ENCODE measurements at places on chromosomes 6 and 20.
A peak's percentile ranks its signal among the peaks of the same experiment; 100 is the strongest.

DNA sequence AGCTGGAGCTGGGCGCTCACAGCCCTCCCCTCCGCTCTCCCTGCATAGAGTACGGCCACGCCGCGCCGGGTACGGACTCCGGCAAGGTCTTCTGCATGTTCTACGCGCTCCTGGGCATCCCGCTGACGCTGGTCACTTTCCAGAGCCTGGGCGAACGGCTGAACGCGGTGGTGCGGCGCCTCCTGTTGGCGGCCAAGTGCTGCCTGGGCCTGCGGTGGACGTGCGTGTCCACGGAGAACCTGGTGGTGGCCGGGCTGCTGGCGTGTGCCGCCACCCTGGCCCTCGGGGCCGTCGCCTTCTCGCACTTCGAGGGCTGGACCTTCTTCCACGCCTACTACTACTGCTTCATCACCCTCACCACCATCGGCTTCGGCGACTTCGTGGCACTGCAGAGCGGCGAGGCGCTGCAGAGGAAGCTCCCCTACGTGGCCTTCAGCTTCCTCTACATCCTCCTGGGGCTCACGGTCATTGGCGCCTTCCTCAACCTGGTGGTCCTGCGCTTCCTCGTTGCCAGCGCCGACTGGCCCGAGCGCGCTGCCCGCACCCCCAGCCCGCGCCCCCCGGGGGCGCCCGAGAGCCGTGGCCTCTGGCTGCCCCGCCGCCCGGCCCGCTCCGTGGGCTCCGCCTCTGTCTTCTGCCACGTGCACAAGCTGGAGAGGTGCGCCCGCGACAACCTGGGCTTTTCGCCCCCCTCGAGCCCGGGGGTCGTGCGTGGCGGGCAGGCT is 4.6 kb downstream of the KCNK15 start:
- DNase-seq, result no peak

DNA sequence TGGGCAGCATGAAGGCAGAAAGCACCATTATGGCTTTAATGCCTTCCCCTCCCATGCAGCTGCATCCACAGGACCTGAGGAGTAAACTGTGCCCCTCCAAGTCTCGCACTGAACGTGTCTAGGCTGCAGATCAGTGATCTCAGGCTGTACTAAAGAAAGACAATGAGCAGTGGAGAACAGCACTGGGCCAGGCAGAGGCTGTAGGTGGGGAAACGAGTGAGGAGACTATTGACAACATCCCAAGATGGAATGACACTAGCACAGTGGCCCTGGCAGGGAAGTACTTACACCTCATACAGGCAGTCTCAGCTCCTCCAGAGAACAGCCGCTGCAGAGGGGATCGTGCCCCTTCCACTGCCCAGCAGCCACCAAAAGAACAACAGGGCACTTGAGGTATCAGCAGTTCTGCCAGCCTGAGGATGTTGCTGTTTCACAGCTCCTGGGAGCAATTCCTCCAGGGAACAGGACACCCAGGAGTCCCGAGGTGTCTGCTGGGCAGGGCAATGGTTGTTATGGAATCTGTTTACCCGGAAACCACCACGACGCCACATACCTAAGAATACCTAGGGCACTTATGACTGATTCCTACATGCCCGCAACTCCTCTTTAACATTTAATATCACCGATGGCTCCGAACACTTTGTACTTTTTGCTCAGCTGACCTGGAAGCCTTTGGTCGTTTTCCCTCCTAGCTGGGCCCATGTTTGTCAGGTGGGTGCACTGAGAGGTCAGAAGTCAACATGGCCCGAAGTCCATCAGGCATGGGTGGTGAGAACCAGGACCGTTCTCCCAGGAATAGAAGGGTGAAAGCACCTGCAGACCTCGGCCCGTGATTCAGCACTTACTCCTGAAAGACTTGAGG is 79.1 kb downstream of the SLC22A23 start:
- DNase-seq, result no peak

DNA sequence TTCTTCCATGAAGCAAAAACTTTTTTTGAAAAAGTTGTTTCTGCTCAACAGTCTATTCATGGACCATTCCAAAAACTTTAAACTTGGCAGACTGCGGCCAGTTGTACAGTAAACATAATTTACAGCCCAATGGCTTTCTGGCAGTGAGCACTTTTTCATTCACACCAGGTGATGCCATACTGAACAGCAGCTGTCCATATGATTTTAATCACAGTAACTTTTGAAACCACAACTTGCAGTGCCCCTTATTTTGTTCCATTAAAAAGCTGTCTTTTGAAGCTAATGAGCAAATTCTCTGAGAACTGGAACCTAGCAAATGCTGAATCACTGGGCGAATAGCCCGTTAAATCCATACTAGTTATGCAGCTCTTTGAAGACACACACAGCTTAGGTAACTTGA is 576.6 kb downstream of the PTPRT start:
- DNase-seq, result no peak

DNA sequence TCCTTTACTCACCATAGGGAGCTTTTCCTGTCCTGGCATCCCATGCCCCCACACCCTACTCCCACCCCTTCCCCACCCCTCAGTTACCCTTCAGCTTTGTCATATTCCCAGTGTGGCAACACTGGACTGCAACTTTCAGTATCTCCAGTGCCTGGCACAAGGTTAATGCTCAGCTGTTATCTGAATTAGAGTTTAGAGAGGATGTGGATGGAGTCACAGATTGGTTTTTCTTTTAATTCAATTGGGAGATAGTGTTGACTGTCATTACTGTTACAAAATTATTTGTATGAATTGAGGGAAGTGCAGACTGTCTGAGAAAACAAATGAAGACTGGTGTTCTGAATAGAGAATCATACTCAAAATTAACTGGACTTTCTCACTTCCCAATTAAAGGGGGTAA is 89.9 kb downstream of the TULP4 start:
- DNase-seq, result no peak

DNA sequence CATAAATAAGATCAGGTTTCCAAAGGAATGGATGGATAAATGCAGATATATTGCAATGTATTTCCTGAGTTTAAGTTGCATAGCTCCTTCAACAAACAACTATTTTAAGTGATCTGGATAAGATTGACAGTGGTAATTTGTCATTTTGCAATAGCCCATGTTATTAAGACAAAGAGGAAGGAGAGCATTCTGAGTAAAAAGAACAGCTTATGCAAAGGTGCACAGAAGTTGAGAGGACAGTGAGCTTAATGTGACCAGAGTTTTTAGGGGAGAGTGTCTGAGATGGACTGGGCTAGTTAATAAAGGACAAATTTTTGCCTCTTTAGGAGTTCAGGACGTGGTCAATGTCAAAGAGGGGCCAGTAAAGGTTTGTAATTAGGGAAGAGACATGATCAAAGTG is 48.8 kb upstream of the FBXO30 start:
- no peak for DNase-seq

GRCh38 chr6:107793191-107793590 is 30.9 kb downstream of the SCML4 start:
- no peak for DNase-seq

GRCh38 chr6:143136647-143137046 is 76.0 kb downstream of the AIG1 start:
- DNase-seq, result no peak

GRCh38 chr20:59525500-59526241 is 78.7 kb upstream of the PHACTR3 start:
- peak; percentile 68 for DNase-seq

DNA sequence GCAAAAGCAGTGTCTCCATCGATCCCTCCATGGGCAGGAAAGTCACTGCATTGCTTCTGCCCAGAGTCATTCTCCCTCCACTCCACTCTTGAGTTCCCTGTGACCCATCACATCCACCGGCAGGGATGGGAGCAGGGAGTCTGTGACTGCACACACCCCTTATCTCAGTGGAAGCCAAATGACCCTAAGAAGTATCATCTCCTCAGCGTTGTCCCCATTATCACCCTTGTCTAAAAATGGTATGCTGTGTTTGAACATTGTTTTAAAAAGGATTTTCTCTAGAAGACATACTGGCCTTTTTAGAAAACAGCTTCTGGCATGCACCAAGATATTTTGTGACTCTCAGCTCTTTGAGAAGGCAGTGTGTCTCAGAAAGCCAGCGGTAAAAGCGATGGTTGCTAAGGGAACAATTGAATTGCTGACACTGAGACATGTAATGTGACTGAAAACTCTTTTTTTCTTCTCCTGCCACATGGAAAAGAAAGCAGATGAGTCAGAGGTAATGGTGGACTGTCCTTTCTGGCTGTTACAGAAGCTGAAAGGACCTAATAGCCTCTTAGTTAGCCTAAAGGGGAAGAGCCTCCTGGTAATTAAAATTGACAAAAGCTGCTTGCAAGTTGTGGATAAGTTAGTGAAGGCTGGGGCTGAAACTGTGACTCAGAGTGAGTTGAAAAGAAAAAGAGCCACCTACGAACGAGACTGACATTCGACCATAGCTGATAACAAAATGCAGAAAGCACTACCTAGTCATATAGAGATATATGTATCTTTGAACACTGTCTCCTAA is 120.5 kb downstream of the MAP3K7 start:
- DNase-seq, result no peak

- DNase-seq, result no peak
Measured at GRCh38 chr20:33482581-33482980, 7.3 kb upstream of the CBFA2T2 start.

GRCh38 chr20:4026093-4026601 is 10.8 kb upstream of the RNF24 start:
- no peak for DNase-seq

- no peak for DNase-seq
Measured at GRCh38 chr6:22980446-22980845, 411.1 kb downstream of the HDGFL1 start.

DNA sequence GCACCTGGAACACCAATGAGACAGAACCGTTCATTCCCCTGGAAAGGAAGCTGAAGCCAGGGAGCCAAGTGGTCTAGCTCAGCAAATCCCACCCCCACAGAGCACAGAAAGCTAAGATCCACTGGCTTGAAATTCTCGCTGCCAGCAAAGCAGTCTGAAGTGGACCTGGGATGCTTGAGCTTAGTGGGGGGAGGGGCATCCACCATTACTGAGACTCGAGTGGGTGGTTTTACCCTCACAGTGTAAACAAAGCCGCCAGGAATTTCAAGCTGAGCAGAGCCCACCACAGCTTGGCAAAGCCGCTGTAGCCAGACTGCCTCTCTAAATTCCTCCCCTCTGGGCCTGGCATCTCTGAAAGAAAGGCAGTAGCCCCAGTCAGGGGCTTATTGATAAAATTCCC is 53.1 kb downstream of the KIF16B start:
- DNase-seq, result no peak

DNA sequence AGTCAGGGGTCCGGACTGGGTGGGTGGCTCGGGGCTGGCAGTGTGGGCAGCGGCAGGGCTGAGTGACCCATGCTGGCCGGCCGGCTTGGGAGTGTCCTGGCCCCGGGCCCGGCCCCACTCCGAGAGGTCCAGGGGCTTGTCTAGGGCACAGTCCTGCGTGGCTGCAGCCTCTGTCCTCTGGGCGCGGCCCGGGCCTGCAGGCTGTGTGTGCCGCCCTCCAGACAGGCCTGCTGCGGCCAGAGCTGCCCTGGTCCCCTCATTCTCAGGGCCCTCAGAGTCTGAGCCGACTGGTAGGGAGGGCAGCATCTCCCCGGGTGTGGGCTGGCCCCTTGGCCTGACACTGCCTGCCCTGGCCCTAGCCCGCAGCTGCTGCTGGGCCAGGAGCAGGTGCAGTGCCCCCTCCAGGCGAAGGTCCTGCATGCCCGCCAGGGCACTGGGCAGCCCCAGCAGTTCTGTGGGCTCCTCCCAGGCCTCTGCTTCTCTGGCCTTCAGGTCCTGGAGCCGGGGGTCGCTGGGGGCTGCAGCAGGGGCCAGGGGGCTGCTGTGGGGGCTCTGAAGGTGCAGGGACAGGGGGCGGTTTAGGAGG is 6.9 kb upstream of the CABLES2 start:
- DNase-seq, result no peak

- no peak for DNase-seq
Measured at GRCh38 chr6:7805850-7806214, 79.9 kb downstream of the BMP6 start.

DNA sequence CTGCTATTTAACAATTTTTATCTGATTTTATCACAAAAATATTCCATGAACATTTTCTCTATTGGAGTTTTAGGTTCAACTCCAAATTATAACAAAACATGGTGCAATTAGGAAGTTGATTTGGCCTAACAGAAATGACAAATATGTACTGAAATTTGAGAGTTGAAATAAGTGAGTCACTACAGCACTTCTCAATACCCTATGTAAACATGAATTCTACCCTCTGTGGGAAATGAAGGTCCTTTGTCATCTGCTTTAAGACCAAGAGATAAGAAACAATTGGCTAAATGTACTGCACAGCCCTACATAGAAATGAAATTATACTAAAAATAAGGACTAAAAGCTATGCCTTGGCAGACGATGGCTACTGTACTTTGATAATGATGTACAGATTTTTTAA is 86.2 kb upstream of the BEND6 start:
- DNase-seq, result no peak

GRCh38 chr20:17761604-17762003 is 61.8 kb downstream of the BANF2 start:
- DNase-seq, result no peak

- DNase-seq, result no peak
Measured at GRCh38 chr20:51393571-51393970, 148.9 kb downstream of the NFATC2 start.

DNA sequence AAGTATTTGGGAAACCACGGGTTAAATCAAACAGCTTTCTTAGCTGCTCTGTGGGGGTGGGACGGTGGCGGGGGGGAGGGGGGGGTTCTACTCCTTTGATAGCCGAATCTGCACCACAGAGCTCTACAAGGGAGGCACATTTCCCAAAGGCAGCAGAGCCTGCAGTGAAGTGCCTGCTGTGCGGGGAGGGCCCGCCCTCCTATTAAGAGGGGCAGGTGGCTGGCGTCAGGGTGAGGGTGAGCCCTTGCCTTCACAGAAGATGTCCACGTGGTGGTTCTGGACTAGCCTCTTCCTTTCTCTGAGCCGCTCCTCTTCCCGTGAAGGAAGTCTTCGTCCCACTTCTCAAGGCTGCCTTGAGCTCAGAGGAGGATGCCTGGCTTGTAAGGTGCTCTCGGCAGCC is 174.9 kb upstream of the THBS2 start:
- no peak for DNase-seq

- no peak for DNase-seq
Measured at GRCh38 chr20:46375771-46376170, 30.6 kb downstream of the ELMO2 start.

- no peak for DNase-seq
Measured at GRCh38 chr20:31570735-31571617, 34.1 kb upstream of the ID1 start.

DNA sequence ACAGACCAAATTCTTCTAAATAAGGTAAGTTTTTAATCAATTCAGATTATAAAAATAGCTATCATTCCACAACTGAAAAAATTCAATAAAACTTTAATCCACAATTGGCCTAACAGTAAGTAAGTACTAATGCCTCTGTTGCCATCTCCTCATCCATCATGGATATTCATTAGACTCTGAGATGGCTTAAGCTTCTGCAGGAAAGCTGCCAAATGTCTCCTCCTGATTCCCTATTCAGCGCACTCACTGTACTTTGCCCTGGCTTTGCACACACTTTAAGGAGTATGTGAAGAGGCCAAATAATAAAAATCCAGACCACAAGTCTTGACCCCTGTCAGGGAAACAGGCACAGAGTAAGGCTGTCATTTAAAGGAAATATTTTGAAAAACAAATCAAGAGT is 23.6 kb downstream of the PGM3 start:
- no peak for DNase-seq

All from DMS79 treated with DMSO at 0.1 percent for 48 hours (cell line).